HEK293T (cell line): ENCODE measurements at places on chromosomes 2 and 18.

DNA sequence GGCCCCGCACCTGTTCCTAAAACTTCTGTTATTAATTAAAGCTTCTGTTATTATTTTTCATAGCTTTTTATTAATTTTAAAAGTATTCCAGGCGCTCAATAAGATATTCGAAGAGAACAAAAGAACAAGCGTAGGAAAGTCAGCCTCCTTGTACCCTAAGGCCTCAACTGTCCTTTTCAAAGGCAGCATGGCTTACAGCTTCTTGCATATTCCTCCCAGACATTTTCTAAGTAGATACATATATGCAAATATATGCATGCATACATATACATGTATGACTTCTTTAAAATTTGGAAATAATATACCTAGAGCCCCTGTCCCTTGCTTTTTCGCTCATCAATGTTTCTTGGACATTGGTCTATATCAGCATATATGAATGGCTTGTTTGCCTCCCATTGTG lies 12.3 kb downstream of the GPR55 start:
- no peak for DNase-seq

DNA sequence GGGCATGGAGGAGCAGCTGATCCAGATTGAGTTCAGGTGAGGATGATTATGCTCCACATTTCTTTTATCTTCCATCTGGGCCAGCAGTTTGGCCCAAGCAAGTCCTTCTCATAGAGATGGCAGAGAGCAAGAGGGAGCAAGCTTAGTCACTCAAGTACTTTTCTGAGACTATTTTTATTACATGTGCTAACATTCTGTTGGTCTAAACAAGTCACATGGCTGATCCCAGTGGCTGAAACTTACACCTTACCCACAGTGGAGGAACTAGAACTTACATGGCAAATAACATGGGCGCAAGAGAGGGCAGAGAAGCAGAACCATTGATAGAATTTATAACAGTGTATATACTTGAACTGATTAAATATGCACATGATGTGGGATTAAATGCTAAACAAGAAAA lies 105.7 kb downstream of the KYNU start:
- no peak for DNase-seq

GRCh38 chr2:85909005-85909404 lies 20.2 kb upstream of the ST3GAL5 start:
- DNase-seq: no peak

GRCh38 chr2:143696651-143697050 lies 567.4 kb downstream of the ARHGAP15 start:
- no peak for DNase-seq

DNA sequence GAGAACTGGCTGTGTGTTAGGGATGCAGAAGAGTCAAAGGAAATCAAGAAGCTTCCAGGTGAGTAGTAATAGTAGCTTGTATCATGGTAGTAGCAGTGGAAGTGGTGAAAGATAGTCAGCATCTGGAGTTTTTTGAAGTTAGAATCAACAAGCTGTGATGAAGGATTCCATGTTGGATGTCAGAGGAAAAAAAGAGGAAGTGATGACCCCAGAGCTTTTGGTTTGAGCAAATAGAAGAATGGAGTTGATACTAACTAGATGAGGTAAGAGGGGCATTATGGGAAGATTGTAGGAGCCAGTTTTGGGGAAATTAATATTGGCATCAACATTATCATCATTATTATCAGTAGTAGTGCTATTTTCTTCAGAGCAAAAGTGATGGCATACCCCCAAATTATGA lies 542.2 kb downstream of the XIRP2 start:
- DNase-seq: no peak

GRCh38 chr2:239768907-239769553 lies 256.1 kb downstream of the NDUFA10 start:
- DNase-seq: no peak

DNA sequence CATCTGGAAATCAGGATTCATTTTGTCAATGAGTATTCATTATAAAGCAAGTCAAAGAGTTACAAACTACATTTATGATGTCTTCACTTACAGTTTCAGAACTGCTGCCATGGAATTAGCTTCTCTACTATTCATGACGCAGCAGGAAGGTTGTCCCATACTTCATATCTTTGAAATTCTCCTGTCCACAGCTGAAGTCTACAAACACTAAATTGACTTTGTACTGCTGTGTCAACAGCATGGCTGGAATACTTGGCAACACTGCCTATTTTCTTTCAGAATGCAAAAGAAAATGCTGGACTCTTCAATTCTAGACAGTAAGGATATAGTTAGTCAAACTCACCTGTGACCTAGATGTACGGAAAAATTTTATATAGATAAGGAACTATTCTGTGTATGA lies 44.6 kb upstream of the UNC80 start:
- no peak for DNase-seq

DNA sequence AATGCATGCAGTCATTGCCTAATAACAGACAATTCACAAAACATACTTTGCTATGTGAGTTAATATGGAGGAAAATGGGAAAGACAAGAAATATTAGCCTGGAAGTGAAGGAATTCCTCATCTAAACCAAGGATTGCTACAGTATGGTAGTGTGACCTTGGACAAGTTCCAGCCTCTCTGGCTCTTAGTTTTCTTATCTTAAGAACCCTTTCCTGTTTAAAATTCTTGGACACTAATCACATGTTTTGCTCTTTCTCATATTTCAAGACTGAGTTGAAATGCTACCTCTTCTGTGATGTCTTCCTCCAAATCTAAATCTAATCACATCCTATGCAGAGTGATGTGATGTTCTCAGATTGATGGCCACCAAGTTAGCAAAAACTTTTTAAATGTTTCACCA lies 20.8 kb upstream of the ADAM23 start:
- no peak for DNase-seq

DNA sequence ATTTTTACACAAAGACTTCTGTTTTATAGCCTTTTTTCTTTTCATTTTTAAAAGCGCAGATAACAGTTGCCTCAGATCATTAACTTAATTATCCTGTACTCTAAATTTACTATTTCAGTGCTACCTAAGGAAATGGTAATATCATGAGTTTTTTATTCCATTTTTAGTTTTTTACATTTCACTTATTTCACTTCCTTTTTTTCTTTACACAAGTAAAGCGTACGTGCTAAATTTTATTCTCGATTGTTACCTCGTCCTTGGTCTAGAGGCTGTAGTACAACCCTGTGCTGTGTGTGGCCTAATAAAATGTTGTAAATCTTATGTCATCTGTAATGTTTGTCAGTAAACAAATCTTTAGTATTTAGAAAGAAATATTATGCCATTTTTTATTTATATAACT lies 49.2 kb downstream of the CRIM1 start:
- no peak for DNase-seq

DNA sequence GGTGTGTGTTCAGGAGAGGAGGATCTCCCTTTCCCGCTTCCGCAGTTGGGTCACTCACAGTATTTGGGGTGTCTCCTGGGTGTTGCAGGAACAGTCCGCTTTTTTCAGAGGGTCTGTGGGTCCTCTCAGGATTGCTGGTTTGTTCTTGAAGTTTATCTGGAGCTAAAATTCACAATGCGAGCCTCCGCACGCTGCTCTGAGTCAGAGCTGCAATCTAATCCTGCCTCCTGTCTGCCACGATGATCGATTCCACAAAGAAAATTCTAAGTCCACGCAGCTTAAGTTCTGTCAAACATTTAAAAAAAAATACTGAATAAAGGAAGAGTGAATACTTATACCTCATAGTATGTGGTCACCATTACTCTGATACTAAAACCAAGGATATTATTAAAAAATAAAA lies 76.5 kb downstream of the RAD51AP2 start:
- DNase-seq: no peak

- DNase-seq: no peak
Measured at GRCh38 chr2:85522090-85522647, 16.8 kb upstream of the MAT2A start.

DNA sequence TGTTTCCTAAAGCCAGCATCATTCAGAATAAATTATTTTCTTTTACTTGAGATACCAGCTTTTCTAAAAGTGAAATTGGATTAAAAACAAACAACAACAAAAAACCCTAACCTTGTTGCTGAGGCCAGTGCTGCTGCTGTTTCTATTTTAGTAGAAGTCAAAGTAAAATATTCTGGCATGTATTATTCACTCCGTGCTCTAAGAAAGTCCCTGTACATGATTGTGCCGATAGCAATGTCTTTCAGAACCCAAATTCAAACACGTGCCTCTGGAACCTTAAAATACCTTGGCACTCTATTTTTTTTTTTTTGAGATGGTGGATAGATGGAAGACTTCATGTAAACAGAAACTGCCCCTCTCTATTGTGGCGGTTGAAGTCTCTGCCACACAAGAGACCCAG lies 43.7 kb downstream of the TANC1 start:
- no peak for DNase-seq

- no peak for DNase-seq
Measured at GRCh38 chr2:142041996-142042395, 88.8 kb downstream of the LRP1B start.

DNA sequence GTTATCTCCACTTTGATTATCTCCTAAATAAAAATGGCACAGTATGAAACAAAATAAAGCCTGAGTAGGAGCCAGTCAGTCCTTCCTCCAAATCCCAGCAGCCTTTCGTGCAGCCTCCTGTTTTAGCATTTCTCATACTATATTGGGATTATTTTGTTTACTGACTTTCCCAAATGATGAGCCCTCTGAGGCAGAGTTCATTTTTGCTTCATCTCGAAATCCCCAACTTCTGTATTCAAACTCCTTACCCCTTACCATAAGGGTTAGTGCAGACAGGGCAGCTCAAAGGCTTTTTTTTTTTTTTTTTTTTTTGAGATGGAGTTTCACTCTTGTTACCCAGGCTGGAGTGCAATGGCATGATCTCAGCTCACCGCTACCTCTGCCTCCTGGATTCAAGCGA lies 113.3 kb upstream of the FOSL2 start:
- no peak for DNase-seq

- DNase-seq: no peak
Measured at GRCh38 chr18:60888071-60888624, 445.1 kb upstream of the CDH20 start.

DNA sequence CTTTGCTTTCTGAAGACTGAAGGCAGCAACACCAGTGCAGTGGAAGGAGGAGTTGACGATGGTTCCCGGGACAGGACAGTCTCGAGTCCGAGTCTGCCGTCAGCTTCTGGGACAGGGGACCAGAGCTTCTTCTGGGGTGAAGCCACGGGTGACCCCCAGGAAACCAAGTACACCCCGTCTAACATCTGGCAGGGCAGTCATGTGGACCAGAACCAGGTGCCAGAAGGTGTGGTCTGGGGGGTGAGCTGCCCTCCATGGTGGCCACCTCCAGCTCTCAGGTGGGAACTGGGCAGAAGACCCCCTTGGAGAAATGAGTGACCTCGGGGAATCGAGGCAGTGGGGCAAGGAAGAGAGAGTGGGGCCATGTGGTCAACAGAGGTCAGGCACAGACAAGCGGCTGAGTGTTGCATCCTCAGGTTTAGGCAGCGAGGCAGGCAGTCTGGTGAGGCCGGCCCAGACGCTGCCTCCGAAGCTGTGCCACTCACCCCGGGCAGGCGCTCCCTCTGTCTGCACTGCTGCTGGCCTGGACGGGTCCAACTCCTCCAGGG lies 204.3 kb downstream of the HDAC4 start:
- DNase-seq: no peak

GRCh38 chr2:105674401-105674800 lies 70.3 kb upstream of the NCK2 start:
- no peak for DNase-seq

DNA sequence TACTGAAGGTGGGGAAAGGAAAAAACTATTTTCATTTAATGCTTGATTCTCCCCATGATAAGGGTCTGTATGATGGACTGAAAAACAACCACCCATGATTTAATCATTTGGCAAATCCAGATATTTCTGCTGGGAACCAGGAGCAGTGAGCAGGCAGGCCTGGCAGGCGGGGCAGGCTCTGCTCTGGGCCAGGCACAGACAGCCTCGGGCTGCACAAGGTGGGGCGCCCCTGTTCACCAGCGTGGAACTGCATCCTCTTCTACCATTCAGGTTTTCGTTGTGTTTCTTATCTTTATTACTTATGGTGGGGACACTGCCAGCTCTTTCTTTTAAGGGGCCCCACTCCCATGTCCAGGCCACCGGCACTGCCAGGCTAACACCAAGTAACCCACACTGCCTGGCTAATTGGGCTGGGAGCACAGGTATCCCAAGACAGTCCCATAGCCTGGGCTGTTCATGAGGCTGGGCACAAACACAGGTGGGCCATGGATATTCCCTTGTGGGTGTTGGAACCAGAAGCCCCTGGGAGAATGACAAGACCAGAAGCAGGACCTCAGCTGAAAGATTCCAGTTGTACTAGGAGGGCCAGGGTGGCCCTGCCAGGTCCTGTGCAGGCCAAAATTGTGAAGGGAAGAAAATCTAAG lies 57.1 kb upstream of the RALBP1 start:
- DNase-seq: no peak

DNA sequence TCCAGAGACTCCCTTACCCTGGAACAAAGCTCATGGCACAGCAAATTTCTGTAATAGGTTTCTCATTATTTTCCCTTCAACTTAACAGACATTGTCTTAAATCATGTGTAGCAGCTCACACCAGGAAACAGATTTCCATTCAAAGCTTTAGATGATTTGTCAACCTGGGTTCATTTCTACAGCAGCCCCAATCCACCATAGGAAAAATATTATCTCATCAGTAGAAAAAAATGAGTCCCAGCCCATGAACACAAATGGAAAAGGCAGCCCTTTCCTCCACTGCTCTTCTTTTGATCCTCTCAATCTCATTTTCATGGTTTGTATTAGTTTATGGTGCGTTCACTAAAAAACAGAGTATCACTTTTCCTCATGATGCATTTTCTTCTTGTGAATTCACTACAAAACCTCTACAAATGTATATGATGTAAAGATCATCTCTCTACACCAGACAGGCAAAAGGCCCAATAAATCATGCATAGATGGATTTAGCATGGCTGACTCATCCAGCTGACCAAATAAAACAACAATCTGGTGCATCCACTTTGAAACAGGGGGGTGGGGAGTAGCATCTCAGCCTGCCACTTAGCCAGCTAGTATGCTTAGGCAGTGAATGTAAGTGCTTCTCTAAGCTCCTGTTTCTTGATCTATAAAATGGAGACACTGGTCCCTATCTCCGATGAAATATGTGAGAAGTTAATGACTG lies 78.6 kb downstream of the SATB2 start:
- no peak for DNase-seq

GRCh38 chr2:79179036-79179435 lies 19.5 kb upstream of the REG3A start:
- DNase-seq: no peak

- no peak for DNase-seq
Measured at GRCh38 chr18:13137670-13138419, 80.7 kb upstream of the LDLRAD4 start.

DNA sequence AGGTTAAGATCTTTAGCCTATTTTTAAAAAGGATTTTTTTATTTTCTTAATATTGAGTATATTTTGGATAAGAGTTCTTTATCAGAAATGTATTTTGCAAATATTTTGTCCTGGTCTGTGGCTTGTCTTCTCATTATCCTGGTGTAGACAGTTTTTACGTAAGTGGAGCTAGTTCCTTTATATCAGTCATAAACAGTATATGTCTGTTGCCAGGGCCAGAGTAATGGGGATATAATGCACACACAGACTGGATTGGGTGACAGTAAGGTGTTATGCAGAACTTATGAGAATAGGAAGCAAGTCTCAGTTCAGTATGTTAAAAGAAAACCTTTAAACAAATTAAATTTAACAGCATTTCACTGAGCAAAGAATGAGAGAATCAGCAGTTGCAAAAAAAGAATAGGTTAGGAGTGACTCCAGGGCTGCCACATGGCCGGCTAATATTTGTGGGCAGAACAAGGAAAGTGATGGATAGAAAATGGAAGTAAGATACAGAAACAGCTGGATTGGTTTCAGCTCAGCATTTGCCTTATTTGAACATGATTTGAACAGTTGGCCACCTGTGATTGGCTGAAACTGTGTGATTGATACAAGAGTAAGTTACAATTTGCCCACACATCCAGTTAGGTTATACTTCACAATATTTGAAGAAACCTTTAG lies 61.1 kb upstream of the ZNG1B start:
- no peak for DNase-seq
